ENCODE measurements at places on chromosomes 7 and 10.

GRCh38 chr10:124688889-124689670, 55.1 kb downstream of the FAM53B start:
- peak; percentile 46 for DNase-seq

DNA sequence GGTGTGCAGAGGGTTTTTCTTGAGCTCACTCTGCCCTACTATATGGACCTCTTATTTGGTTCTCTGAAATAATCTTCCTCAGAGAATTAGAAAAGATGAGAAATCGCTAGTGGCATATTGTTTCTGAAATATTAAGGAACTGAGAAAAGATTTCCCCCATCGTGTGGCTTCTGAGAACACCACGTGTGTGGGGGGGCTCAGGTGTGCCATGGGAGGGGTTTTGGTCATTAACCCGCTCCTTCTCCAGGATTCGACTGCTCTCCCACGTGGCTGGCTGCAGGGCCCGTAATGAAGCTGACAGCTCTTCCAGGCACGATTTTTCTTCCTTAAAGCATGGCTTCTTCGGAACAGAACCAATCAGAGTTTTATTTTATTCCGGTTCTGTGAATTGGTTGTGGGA, 67.7 kb downstream of the XRCC2 start:
- no peak for DNase-seq

DNA sequence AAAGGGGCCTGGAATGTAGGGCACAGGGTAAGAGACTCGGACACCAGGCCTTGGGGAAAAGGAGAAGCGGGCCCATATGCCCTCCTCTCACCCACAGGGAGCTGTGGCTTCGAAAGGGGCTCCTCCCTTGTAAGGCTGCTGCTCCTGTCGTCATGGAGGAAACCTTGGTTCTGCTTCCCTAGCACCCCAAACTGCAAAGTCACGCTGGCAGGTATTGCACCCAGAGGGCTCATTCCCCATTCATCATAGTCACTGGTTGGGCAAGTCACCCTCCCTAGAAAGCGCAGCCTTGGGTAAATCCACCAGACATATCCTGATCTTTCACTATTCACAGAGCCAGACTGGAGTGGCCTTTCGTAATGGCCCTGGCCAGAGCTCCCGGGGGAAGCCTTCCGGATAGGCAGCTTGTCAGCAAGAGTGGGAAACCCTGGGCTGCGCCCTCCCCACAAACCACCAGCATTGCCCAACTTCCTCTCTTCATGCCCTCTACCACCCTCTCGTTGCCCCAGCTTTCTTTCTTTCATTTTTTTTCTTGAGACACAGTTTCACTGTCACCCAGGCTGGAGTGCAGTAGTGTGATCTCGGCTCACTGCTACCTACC, 121.0 kb downstream of the HIP1 start:
- peak; percentile 28 for DNase-seq

DNA sequence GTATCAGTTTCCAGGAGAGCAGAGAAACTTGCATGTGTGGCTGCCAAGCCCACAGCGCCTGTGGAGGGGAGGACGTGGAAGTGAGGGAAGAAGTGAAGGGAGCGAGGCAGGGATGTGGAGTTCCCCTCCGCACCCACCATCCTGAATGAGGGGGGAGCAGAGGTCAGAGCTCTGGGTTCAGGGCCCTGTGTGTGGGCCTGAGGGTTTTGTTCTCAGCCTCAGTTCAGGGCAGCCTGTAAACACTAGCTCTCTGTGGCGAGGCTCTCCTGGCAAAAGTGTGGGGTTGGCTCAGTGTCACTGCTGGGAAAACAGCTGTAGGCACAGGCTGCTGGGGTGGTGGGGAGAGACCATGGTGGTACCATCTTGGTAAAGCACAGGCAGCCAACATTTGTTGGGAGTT, 108.4 kb downstream of the C10orf105 start:
- DNase-seq: no peak

DNA sequence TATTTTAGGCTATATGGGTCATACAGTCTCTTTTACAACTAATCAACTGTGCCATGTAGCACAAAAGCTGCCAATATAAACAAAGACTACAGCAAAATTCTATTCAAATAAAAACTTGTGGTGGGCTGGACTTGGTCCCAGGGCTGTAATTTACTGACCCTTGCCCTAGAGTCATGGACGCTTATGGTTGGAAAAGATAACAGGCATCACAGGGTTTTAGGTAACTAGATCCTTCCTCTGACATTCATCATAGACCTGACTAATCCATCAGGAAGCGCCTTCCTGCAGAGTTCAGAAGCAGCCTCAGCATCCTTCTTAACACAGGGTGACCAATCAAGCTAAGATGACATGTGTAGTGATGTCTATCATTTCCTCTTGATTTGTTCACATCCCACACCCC, 40.2 kb upstream of the GPAM start:
- no peak for DNase-seq

- DNase-seq: no peak
Observed at GRCh38 chr7:1324028-1324900, 91.6 kb downstream of the UNCX start.

- DNase-seq: no peak
Observed at GRCh38 chr7:37781156-37781555, 67.2 kb upstream of the NME8 start.

DNA sequence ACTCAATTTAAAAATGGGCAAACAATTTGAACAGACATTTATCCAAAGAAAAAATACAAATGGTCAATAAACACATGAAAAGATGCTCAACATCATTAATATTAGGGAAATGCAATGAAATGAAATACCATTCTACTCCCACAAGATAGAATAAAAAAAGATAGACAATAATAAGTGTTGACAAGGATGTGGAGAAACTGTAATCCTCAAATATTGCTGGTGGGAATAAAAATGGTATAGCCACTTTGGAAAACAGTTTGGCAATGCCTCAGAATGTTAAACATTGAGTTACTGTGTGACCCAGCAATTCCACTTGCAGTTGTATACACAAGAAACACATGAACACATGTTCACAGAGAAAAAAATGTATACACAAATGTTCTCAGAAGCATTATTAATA, 197.6 kb downstream of the RELN start:
- DNase-seq: no peak

DNA sequence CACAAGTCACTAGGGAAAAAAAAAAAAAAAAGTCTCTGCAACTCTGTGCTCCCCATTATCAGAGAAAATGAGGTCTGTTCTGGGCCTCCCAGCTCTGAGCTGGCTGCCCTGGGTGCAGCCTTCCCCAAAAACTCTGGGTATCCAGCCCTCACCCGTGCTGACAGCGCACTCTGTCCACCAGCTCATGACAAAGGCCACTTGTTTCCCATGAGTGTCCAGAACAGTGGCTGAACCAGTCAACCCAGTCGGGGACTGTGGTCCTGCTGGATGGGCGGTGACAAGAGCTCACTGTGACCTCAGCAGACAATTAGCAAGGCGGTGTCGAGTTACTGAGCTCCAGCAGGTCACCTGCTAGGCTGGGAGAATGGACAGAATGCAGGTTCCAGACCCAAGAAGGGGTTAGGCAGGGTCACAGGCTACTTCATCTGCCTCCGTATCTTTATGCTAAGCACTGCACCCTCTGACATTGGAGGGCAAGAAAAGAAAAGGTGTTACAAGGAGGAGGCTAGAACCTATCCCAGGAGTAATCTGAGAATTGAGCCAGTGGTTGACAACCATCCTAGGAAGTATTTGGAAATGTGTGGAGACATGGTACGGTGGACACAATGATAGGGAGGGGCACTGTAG, 37.2 kb downstream of the DLG5 start:
- no peak for DNase-seq

GRCh38 chr7:95317966-95318365, 6.4 kb downstream of the PON1 start:
- no peak for DNase-seq

GRCh38 chr10:117399341-117400196, 24.3 kb upstream of the PDZD8 start:
- no peak for DNase-seq

- no peak for DNase-seq
Observed at GRCh38 chr7:24763303-24763901, 6.1 kb upstream of the GSDME start.

DNA sequence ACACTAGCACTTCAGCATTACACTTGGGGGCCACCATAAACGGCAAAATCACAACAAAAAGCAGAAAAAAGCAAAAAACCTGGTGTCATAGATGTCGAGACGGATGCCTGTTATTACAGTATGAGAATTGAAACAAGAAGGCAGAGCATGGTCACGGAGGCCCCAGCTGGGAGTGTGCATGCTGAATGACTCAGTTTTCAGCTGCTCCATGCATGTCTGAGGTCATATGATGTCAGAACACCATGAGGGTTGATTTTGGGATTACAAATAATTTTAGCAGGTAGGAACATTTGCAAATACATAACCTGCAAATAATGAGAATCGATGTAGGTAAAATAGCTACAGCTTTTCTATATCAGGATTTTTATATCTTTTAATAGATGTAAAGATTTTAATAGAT, 19.1 kb downstream of the ZMYND11 start:
- DNase-seq: no peak

DNA sequence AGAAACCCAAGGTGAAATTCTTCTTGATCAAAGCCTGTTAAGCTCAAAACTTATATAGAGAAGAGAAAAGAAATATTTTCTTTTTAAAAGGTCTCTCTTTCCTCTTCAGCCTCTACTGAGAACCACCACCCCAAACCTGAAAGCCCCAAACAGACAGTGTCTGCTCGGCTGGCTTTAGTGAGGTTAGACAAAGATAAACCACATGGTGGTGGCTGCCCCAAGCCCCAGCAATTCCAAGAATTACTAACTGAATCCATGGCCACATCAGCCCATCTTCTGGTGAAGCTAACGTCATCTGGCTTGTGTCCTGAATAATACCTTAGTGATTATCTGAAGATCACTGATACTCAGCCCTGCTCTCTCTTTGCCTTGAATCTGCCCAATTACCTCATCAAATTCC, 275.0 kb downstream of the ELMO1 start:
- no peak for DNase-seq

- no peak for DNase-seq
Observed at GRCh38 chr10:122454071-122454470, 382 bp upstream of the ARMS2 start.

- no peak for DNase-seq
Observed at GRCh38 chr10:102492983-102493382, 9.5 kb downstream of the ACTR1A start.

GRCh38 chr7:54080525-54080924, 461.6 kb upstream of the VSTM2A start:
- DNase-seq: no peak

DNA sequence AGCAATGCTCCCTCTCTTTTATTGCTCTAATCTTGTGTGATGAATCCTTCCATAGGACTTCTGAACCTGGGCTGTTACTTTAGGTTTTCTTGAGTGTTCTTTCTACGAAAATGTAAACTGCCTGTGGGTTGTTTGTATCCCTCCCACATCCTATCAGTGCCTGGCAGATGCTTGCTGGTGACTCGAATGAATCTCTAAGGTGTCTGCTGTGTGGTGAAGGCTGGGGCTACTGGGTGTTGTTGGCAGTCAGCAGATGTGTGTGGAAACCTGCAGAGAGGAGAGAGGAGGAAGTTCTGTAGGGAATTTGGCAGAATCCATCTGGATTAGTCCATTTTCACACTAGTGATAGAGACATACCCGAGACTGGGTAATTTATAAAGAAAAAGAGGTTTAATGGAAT, 639.4 kb downstream of the CALN1 start:
- DNase-seq: no peak

DNA sequence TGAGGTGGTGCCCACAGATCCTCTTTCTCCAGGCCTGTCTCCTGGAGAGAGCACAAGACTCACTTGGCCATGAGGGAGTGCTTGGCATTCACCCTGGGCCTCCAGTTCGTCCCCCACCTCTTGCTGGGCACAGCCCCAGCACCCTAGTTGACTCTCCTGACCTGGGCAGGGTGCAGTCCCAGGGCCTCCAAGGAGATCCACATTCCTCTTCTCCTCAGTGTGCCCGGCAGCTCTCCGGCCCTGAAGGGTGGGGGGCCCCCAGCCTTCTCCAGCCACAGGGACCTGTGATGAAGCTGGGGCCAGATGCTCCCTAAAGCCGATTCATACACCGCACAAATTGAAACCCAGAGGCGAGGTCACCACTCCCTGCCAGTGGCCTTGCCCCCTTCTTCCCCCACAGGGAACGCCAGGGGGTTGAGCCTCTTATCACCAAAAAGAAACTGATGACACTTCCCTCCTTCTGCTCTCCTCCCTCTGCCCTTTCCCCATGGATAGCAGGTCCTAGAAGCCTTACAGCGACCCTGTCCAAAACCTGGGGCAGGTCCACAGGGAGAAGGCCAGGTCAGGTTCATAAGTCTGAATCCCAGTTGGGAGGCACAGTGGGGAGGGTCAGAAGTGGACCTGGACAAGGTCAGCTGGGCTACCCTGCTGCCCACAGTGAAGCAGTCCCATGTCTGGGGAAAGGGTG, 3.1 kb downstream of the EN2 start:
- DNase-seq: no peak

- DNase-seq: no peak
Observed at GRCh38 chr7:8442814-8443304, 9.4 kb downstream of the NXPH1 start.

DNA sequence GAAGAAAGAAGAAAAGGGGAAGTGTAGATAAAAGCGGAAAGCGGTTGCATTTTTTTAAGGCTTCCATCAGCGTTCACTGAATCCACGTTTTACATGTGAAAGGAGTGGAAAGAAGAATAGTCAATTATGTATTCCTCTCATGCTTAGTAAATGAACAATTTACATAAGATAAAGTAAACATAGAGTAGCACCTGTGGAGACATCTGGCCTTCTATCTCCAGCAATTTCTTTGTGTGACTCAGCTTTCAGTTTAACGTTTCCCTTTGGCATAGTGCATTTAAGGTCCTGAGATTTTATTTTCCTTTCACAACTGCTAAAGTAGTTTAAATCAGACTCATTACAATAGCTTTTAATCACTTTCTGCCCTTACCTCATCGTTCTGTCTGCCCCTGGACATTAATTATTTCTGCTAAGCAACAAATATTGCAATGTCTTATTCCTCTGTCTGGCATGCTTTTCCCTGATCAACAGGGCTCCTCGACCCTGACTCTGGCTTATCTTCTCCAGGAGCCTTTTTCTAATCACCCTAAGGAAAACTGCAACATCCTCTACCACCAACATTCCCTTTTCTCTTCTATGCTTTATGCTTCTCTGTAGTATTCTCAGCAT, 383.5 kb upstream of the VWC2 start:
- no peak for DNase-seq

Data from T-helper 22 cell (primary cell).